Fibroblast of skin of left biceps (primary cell): ENCODE measurements at places on chromosomes 11 and 22.

- DNase-seq, result no peak
Measured at GRCh38 chr22:49543876-49544275, 283.8 kb downstream of the BRD1 start.

DNA sequence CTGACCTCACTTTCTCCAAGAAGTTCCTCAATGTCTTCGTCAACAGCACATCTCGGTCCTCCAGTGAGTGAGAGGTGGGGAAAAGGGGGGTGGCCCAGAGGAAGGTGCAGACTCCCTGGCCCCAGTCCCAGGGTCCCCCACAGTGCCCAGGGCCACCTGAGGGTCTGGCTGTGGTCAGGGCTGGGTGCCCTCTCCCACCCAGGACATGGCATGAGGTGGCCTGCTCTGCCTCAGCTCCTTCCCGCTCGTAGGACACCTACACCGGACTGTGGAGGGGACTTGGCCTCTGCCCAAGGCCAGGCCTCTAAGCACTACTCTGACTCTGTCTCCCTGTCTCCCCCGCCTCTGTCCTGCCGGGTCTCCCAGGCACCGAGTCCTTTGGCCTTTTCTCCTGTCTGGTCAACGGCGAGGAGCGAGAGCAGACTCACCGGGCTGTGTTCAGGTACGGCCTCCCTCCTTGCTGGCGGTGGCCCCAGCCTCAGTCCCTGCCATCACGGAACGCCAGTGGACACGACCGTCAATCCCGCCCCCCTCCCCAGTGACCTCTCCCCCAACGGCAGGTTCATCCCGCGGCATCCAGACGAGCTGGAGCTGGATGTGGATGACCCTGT, 4.5 kb downstream of the MAPK8IP2 start:
- no peak for DNase-seq

GRCh38 chr11:73950869-73951710, at the start of gene DNAJB13:
Gene DNAJB13 (plus strand): TSS chr11:73951026. CDS start chr11:73951070, 44 bp downstream.
- DNase-seq, result no peak

DNA sequence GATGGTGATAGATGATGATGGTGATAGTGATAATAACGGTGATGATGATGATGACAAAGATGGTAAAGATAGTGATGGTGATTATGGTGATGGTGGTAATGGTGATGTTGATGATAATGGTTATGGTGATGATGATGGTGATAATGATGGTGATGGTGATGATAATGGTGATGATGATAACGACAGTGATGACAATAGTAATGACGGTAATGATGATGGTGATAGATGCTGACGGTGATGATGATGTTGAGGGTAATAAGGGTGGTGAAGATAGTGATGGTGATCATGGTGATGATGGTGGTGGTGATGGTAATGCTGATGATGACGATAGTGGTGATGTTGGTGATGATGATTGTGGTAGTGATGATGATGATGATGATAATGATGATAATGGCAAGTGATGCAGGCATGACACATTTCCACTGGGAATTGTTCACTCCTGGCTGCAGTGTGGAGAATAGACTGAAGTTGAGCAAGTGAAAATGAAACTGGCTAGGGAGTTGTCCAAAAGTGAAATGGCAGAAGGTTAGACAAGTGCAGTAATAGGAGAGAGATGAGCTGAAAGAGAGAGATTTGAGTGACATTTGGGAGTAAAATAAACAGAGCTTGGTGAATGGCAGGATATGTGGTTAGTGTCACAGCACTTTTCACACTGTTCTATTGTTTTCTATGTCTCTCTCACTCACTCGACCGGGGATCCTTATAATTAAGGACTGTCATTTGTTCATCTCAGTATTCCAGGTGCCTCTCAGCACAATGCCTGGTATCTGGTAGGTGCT, 992.5 kb downstream of the OPCML start:
- DNase-seq, result no peak

DNA sequence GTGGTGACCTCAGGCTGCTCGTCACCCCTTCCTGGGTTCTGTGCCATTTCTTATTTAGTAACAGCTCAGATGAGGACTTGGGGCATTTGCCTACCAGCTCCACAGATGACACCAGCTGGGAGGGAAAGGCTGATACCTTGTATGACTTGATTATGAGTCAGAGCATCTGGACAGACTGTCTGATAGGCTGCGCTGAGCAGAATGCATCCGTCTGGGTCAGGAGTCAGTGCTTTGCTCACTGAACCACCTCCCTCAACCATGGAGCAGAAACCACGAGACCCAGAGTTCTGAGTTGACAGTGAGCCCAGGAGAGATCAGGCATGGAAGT, 6.8 kb downstream of the ST14 start:
- peak; percentile 51 for DNase-seq
